ENCODE measurements at places on chromosomes 1 and 21.

DNA sequence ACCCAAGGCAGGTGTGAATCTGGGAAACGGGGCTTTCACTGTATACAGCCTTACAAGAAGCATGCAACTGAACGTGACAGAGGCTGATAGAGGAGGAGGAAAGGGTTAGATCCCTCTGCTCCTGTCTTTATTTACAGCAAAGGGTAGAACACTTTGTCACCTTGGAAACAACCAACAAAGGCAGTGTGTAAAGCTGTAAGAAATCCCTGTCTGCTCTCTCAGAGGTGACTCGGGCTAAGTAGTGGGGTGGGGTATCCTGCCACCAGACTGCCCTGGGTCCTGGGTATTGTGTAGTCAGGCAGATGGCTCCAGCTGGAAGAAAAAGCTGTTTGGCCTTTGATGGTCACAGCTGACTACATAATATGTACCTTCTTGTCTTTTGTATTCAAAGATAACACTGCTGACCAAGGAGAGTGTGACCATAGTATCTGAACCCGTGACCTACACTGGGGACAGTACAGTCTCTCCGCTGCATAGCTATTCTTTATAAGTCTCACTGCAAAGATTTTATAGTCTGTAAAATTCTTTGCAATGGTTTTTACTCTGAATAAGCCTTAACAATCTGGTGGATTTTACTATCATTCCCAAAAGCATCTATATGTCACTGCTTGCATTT, 22.1 kb upstream of the POU2F1 start:
- no peak for DNase-seq

DNA sequence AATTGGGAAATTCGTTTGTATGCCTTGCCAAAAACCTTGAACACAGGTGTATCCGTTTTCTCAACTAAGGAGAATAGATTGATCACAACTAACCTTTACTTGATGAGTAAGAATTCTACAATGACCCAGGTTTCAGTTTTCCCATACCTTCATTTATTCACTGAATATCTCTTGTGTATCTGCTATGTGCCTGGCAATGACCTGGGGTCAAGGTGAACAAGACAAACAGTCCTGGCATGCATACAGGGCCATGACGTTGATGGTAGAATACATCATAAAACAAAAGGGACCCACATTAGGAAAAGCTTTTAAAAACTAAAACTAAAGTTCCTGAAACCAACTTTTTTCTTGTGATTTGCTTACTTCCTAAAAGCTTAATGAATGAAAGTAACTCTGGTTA, 32.1 kb upstream of the EXOSC10 start:
- no peak for DNase-seq

- DNase-seq: no peak
Observed at GRCh38 chr1:13706046-13706445, 6.1 kb downstream of the PRDM2 start.

DNA sequence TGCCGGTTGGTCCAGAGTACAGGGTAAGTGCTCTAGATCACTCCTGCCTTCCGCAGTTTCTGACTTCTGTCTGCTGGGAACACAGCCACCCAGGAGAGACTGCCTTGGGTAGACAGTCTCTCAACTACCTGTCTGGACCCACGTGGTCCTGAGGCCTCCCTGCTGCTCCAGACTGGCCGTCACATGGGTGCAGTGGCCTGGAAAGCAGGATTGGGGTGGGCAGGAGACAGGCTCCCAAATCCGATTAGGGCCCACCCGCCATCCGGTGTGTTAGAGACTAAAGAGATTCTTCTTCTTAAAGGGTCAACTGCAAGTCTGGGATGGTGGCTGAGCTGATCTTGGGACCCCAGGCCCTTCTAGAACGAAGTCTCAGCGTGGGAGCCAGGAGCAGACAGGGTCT, 105.5 kb downstream of the EBNA1BP2 start:
- DNase-seq: no peak

DNA sequence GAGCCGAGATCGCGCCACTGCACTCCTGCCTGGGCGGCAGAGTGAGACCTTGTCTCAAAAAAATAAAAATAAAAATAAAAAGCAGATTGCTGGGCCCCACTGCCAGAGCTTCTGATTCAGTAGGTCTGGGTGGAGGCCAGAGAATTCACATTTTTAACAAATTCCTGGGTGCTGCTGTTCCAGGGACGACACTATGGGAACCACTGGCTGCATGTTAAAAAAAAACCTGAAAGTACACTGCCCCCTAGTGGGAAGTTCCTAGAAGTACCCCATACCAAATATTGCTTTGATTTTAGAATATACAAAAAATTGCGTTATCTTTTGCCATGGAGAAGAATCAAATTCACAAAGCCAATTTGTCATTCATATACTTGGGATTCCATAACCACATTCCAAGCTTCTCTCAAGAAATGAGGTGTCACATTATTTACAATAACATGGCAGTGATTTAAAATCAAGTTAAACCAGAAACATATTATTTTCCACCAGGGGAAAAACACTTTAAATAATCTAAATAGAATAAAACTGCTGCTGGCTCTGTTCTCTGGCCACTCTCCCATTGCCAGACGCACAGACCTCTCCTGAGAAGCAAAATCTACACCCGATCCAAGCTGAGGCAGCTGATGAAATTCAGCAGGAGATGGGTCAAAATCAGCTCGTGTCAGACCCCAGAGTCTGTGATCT, 27.4 kb downstream of the SYF2 start:
- DNase-seq: no peak

DNA sequence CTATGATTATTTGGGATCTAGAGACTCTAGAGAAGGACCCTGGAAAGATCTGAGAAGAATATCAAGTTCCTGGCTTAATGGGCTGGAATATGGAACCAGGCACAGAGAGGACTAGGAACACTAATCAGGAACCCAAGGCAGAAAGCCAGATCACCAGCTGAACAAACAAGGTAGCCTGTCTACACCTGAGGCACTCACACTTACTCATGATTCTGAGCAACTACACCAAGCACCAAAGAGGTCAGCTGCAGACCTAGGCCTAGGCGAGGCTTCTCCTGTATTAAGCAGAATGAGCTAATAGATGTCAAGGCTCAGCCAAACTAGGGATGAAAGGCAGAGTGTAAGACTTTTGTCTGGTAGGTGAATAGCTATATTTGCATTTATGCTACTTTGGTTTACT, 368.1 kb downstream of the LTN1 start:
- DNase-seq: no peak

DNA sequence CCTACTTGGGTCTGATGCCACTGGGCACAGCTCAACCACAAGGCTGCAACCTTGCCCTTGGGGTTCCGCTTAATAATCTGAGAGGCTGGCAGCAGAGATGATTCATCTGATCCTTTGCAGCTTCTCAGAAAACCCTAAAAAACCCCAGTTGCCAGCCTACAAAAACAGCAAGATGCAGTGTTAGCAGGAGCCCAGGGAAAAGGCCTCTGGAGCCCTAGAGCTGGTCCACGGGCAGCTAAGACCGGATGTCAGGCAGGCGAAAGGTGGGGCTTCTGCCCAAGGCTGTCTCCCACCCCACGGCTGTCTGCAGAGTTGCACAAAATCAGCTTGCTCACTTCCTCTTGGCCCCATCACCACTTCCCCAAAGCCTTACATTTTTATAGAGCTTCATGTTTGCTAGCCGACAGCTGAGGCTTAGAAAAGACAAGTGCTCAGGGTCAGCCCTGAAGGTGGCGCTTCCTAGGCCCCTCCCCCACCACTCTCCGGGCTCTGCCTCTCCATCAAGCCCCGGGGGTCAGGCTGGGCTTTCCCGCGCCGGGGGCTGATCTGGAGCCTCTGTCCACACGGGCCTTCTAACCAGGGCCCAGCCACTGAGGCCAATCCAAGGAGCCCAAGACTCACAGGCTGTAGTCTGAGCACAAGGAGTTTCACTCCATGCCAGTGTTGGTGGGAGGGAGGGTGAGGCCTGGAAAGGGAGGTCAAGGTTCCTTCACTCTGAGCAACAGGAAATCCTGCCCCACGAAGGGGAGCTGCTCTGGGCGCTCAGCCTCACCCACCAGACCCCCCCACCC, 4.2 kb upstream of the ADORA3 start:
- no peak for DNase-seq

- no peak for DNase-seq
Observed at GRCh38 chr1:10941891-10942541, 70.4 kb upstream of the TARDBP start.

- DNase-seq: no peak
Observed at GRCh38 chr1:173411835-173412742, 65.0 kb upstream of the PRDX6 start.

DNA sequence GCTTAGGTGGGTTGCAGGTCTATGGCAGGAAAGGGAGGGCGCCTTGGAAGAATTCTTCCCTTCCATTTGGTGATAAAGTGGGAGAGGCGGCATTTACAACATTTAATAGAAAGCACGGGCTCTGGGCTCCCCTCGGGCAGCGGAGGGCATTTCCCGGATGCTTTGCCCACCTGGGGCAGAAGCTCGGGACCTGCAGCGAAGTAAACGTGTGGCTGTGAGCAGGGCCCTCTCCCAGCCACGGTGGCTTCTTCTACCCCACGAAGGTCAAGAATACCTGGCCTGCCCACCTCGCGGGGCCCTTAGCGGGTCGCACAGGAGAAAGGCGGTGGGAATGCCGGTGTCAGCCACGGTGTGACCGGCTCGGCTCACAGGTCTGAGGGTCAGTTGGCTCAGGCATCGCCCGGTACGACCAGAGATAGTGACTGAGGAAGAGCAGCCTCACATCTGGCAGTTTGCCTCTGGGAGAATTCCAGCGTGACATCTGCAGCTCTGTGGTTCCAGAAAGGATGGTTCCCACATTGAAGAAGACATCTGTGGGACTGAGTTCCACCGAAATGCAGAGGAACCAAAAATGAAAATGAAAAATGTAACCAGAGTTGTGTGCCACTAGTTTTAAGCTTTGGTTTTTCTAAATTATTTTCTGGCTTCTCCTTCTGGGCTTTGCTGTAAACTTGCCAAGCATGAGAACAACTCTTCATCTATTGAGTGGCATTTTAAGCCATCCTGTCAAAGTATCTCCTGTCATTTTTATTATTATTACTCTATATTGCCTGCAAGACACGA, 720 bp upstream of the F3 start:
- no peak for DNase-seq

- peak; percentile 30 for DNase-seq
Observed at GRCh38 chr1:30817077-30817438, 59.5 kb upstream of the LAPTM5 start.
